ENCODE measurements at places on chromosomes 4 and X.

- DNase-seq, result no peak
Observed at GRCh38 chr4:134624365-134624764, 422.8 kb upstream of the PABPC4L start.

- no peak for DNase-seq
Observed at GRCh38 chrX:45719751-45720501, 519.2 kb upstream of the DIPK2B start.

DNA sequence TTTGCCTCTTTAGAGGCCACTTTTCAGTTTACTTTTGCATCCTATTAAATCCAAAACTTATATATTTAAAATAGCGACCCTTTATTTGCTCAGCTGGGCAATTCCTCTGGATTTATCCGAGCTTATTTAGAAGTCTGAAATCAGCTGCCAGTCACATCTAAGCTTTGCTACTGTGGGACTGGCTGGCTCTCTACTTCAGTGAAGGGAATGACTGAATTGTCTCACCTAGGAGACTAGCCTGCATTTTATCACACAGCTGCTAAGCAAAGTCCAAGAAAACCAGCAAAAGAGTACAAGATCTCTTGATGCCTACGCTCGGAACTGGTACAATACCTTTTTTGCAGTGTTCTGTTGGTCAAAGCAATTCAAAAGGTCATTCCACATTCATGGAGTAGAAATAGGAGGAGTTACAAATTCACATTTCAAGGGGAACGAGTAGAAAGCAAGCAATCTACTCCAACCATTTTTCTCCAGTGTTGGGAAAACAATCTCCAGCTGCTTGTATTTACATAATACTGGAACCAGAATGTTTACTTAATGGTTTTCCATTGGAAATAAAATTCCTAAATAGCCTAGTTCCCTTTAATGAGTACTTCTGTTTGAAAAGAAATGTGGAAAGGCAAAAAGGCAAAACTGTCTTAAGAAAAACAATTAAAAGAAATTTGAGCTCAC lies 160.2 kb downstream of the MAGEB5 start:
- DNase-seq, result no peak

GRCh38 chrX:12767856-12768255 lies 23.4 kb upstream of the PRPS2 start:
- no peak for DNase-seq

GRCh38 chr4:115158296-115158695 lies 44.9 kb upstream of the NDST4 start:
- no peak for DNase-seq

DNA sequence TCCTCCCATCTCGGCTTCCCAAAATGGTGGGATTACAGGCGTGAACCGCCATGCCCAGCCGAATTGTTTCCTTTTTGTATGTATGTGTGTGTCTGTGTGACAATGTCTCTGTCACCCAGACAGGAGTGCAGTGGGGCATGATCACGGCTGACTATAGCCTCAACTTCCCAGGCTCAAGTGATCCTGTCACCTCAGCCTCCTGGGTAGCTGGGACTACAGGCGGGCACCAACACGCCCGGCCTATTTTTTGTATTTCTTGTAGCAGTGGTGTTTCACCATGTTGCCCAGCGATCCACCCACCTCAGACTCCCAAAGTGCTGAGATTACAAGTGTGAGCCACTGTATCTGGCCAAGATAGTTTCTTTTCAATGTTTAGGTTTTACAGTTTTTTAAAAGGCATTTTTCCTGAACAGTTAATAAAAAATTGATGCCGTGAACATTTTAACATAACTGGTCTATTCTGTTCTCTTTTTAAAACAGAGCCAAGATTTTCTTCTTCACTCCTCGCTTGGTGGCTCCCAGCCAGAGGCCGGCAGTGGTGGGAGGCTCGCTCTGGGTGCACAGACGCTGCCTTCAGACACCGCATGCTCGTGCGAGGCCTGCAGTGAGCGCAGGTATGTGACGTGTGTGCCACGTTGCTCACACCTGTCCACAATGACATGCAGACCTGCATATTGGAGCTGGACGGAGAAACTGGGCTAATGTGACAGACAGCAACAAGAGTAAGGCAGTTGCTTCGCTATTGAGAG lies 88.5 kb downstream of the FAM193A start:
- DNase-seq, result no peak

- no peak for DNase-seq
Observed at GRCh38 chr4:15043226-15043625, 40.9 kb downstream of the CPEB2 start.

DNA sequence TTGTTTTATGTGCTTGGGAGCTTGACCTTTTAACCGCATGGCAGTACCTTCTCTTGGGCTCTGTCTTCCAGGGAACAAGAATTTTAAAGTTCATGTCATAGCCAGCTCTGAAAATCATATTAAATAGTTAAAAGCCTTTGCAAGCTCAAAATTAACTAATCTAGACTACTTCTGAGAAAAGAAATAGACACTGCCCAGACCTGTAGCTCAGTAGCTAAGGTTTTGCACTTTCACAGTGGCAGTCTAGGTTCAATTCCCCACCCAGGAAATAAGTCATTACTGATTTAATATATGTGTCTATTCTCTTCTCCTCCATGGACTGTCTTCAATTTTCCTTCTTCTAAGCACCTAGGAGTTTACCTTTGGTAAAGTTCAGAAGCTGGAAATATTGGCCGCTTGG lies 27.4 kb downstream of the HSD17B11 start:
- no peak for DNase-seq

DNA sequence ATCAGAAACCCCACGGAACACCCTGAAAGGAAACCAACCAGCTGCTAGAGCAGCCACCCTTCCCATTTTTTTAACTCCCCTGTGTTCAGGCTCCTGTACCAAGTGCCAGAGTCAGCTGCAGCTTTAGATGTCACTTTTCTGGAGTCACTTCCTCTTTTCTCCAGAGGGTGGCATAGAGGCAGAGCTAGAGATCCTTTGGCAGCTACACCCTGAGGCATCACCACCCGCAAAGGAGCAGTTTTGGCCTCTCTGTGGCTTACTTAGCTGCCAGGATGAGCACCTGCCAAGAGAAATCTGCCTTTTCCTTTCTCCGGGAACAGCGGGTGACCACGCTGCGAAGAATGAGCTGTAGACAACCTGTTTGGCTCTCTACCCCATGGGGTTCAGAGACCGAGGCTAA lies 58.0 kb upstream of the CHRDL1 start:
- DNase-seq, result peak; percentile 12

- no peak for DNase-seq
Observed at GRCh38 chr4:158778156-158778711, 9.4 kb downstream of the FNIP2 start.

DNA sequence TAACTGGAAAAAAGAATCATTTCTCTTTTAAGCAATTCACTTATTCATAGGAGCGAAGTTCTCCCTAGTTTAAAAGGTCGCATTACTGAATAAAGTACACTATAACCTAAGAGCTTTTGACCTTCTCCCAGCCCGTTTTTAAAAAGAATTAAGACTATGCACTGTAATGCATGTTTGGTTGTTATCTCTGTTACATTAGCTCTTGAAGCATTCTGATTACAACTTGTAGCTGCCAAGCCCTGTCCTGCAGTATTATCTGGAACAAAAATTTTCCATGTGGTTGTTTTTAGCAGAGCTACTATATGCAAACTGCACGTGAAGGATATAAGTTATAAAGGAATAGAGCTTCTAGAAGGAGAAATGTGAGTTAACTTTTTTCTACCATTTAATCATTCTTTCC lies 8.1 kb downstream of the GAB1 start:
- no peak for DNase-seq

DNA sequence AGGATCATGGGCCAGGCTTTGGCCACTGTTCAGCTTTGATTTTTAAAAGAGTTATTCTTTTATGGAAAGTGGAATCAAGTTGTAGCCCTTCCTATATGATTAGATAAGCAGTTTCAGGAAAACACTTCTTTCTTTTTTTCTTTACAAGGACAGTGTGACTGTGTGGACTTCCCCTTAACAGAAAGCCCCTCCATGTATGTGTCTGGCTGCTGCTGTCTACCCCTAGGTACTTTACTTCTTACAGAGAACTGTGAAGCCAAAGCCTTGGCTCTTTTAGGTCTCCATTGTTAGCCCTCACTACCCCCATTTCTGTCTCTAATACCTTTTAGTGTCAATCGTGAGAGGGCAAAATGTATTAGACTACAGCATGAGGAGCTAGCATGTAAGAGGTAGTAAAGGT lies 19.1 kb downstream of the VSIG1 start:
- no peak for DNase-seq

- no peak for DNase-seq
Observed at GRCh38 chr4:152399246-152399645, 136.6 kb downstream of the FBXW7 start.

GRCh38 chr4:185036019-185036418 lies 17.7 kb downstream of the HELT start:
- no peak for DNase-seq

DNA sequence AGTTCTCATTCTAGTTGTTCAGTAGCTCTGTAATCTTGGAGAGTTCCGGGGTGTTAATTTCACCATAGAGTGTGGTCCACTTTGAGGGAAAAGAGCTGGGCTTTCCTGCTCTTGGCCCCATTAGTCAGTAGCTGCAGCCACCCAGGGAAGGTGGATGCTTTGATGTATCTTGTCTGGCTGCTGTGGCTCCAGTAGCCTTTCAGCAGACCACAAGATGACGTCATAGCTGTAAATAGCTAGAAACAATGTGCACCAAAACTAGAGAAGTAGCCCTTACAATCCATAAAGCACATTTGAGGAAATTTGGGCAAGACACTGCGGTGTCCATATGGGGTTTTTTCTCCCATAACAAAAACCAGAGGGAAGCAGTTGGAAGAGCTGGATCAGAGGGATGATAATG lies 32.9 kb upstream of the PRPS2 start:
- peak; percentile 2 for DNase-seq

- DNase-seq, result no peak
Observed at GRCh38 chrX:65841263-65841662, 173.8 kb downstream of the MSN start.

GRCh38 chrX:49838374-49838773 lies 9.3 kb downstream of the PAGE4 start:
- DNase-seq, result peak; percentile 44

GRCh38 chr4:118112117-118113046 lies 78.1 kb downstream of the NDST3 start:
- no peak for DNase-seq

GRCh38 chr4:36841583-36842326 lies 402.8 kb upstream of the NWD2 start:
- peak; percentile 52 for DNase-seq

DNA sequence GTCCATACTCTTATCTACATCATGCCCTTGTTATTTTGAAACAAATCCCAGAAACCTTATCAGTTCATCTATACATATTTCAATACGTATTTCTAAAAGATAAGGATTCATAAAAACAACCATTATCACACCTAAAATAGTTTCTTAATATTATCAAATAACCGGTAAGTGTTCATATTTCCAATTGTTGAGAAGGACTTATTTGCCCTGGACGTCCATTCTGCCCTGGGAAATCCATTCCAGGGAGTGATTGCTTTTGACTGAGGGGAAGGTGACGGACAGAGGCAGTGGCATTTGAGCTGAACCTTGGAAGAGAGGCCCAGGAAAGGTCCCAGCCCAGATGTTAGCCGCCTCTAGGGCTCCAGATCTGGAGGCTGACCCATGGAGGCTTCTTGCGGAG lies 49.6 kb downstream of the STARD8 start:
- no peak for DNase-seq

DNA sequence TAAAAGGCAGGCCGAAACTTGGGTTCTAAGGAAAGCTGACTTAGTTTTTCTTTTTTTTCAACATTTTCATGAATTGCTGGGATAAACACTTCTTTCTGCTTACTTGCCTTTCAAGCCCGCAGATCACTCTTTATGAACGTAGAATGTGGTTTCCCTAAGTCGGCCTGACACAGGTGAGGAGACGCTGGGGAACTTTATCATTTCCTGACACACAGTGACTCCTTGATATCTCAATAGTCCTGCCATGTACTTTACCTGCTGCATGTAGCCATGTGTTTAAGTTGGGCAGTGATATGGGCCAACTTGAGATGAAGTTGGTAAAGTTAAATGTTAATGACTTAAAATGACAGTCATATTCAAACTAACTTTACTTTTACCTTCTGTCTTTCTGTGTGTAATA lies 26.6 kb upstream of the SNCA start:
- no peak for DNase-seq

GRCh38 chr4:74278490-74278889 lies 29.8 kb upstream of the EPGN start:
- no peak for DNase-seq

GRCh38 chr4:158590306-158590705 lies 68.6 kb downstream of the RXFP1 start:
- DNase-seq, result no peak

DNA sequence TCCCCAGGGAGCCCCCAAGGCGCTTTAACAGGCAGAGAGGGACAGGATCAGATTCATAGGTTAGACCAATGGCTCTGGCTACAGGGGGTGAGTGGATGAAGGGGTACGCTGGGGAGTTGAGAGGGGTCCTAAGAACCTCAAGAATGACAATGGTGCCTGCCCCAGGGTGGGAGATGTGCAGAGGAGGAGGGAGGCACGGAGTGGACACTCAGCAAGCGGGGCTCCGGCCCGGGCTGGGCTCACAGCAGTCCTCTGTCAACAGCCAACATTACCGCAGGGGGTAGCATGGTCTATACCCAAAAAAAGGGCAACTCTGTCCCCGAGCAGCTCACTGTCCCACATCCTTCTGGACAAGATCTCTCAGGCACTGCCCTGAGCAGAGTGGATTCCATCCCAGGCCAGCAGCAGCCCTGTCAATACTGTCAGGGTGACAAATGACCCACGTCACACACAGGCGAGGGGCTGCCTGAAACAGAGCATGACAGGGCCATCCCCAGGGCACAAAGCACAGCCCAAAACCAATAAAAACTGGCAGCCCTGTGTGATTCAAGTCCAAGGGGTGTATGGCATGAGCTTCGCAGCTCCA lies 47.7 kb upstream of the PPP2R2C start:
- no peak for DNase-seq

- DNase-seq, result peak; percentile 5
Observed at GRCh38 chr4:174135936-174136406, 147.5 kb downstream of the FBXO8 start.

GRCh38 chr4:117400039-117400835 lies 314.9 kb upstream of the TRAM1L1 start:
- DNase-seq, result peak; percentile 43

DNA sequence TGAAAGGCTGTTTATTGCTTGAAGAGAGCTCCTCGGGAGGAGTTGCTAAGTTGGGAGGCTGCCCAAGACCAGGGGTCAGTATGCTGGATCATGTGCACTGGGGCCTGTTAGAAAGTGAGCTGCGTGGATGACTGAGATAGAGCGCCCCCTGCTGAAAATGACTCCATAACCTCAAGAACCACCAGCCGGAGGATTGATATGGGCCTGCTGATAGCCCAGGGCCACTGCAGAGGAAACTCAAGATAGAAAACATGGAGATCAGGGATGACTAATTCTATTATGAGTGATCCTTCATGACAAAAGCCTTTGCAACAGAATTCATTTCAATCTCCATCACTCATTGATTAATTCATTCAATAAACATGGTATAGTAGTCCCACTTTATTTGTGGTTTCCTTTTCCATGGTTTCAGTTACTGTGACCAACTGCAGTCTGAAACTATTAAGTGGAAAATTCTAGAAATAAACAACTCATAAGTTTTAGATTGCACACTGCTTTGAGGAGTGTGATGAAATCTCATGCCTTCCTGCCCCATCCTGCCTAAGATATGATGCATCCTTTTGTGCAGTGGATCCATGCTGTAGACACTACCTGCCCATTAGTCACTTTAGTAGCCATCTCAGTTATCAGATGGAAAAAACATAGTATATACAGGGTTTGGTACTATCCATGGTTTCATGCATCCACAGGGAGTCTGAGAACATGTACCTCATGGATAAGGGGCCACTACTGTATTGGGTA lies 126.7 kb upstream of the MBNL3 start:
- peak; percentile 18 for DNase-seq

- no peak for DNase-seq
Observed at GRCh38 chr4:7384929-7385890, 49.5 kb downstream of the PSAPL1 start.

- DNase-seq, result peak; percentile 85
Observed at GRCh38 chr4:8269535-8270417, at the start of gene HTRA3. Gene HTRA3, plus strand, starts transcription at chr4:8269754. Its CDS starts 215 bp downstream, at chr4:8269969.

All from urothelium cell line (cell line).